Activated T-cell treated with anti-CD3 and anti-CD28 coated beads, Interleukin-2, amount 50 U/mL, for 72 hours (primary cell): ENCODE measurements at places on chromosomes 4 and X. TPM values are rescaled to one million over a fixed set of nuclear protein-coding genes. Genes with fewer than 3 reads are reported as not detected.

ANOS1 gene
- total RNA-seq = not detected

MAP7D2 gene
- total RNA-seq = 0.96 TPM

PAGE4 gene
- total RNA-seq = not detected

SLC10A4 gene
- not detected for total RNA-seq

NALF2 gene
- 0.69 TPM for total RNA-seq

PPP1R2C gene
- total RNA-seq = 0.38 TPM

PDLIM3 gene
- total RNA-seq = 7.4 TPM

ANXA3 gene
- 0.93 TPM for total RNA-seq

RASSF6 gene
- not detected for total RNA-seq

MAGEB1 gene
- not detected for total RNA-seq

JADE3 gene
- 2.4 TPM for total RNA-seq

CFAP99 gene
- total RNA-seq = not detected

SYTL5 gene
- total RNA-seq = not detected

SHISA3 gene
- 0.23 TPM for total RNA-seq

PAK3 gene
- total RNA-seq = 1.1 TPM

ADAM29 gene
- total RNA-seq = not detected

SCML2 gene
- 3.0 TPM for total RNA-seq
